Skeletal muscle cell (primary cell): ENCODE measurements at places on chromosomes 16 and 17.

DNA sequence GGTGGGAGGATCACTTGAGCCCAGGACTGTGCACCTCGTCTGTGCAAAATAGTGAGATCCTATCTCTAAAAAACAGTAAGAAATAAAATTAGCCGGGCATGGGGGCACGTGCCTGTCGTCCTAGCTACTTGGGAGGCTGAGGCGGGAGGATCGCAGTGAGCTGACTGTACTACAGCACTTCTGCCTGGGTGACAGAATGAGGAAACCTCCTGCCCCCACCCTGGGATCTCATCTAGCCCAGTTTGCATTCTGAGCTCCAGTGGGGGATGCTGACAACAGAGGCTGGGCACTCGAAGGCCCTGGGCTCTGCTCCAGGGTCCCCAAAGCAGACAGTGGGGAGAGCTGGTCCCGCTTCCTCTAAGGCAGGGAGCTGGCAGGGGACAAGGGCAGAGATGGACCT, 7.1 kb downstream of the NAGPA start:
- DNase-seq: no peak

DNA sequence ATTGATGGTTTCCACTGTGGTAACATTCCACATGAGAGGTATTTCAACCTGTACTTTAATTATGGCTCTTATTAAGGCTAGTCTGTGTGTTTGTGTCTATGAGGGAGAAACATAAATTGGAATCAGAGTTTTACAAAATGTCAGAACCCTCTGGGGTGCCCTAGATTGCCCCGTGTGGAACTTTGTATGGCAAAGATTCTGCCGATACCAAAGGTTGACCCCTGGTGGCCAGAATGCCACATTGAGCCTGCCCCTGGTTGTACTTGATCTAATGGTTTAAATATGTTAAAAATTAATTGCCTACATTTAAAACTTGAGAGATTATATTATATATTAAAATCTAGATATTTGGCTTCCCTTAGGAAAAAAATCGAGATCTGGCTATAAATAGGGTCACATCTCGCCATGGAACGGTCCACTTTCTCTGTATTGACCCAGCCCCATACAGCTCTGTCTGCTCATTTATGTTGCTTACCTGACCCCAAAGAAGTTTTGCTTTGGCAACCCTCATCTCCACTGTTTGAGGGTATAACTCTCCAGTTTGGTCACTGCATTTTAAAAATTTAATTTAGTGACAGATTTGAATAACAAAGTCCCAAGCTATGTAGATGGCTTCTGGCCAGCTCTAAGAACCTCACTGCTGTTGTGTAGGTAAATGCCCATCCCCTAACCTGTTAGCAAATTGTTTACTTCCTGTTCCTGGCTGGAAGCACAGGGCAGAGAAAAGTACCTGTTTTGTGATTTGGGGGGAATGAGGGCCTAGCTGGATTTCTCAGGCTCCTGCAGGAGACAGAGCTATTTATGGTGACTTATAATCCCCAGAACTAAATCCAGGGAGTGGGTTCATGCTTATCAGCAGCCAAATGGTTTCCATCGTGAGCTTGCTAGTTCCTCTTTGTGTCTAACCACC, 95.0 kb downstream of the PLCG2 start:
- DNase-seq: no peak

DNA sequence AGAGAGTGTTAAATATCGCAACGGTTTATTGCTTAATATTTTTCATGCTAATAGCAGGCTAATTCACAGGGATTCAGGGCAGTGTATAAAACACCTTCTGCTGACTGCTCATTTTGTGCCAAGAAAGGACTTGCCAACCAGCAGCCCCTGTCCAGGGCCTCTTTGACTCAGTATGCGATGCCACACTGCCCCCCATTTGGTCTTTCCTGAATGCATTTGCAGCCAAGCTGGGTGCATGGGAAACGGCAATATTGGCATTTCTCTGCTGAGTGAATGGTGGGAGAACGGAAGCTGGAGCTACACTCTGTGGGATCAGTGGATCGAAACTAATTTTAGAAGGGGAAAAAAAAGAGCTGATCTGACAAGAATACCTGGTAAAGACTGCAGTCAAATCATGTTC, 152.9 kb upstream of the C16orf82 start:
- DNase-seq: no peak

- DNase-seq: no peak
These were observed 548.9 kb upstream of the CDH8 start for GRCh38 chr16:62585041-62585545.

DNA sequence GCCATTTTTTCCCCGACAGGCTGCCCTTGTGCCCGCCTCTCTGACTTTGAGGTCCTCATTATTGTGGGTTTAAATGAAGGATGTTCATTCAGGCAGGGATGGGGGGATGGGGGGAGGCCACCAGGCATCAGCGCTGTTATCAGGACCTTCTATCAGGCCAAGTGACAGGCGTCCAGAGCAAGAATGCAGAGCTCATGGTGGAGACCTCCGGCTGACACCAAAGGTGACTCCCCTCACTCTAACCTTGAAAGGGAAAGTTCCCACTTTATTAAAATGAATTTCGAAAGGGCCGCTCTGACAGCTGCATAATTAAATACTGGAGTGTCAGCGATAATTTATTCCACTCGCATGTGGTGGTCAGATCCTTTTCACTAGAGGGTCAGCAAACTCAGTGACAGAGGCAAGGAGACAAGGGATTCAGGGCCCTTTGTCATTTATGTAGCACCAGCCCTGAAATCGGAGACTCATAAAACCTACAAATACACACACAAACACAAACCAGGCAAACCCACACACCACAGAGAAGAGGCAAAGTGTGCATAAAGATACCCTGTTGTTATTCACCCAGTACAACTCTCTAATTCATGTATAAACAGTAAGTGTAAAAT, 436.0 kb downstream of the MAF start:
- no peak for DNase-seq
